ENCODE measurements at places on chromosomes 4 and X.

DNA sequence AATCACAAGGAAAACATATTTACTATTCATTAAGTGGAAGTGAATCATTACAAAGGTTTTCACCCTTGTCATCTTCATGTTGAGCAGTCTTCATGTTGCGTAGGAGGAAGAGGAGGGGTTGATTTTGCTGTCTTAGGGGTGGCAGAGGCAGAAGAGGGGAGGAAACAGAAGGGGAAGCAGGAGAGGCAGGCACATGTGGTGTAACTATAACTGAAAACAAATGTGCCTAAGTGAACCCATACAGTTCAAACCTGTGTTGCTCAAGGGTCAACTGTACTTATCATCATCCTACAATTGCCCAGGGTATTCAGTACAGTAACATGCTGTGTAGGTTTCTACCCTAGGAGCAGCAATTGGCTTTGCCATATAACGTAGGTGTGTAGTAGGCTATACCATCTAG lies 47.2 kb downstream of the SYNPO2 start:
- DNase-seq = peak; percentile 73

GRCh38 chrX:150663073-150663472 lies 30.1 kb upstream of the MTMR1 start:
- DNase-seq = peak; percentile 72

DNA sequence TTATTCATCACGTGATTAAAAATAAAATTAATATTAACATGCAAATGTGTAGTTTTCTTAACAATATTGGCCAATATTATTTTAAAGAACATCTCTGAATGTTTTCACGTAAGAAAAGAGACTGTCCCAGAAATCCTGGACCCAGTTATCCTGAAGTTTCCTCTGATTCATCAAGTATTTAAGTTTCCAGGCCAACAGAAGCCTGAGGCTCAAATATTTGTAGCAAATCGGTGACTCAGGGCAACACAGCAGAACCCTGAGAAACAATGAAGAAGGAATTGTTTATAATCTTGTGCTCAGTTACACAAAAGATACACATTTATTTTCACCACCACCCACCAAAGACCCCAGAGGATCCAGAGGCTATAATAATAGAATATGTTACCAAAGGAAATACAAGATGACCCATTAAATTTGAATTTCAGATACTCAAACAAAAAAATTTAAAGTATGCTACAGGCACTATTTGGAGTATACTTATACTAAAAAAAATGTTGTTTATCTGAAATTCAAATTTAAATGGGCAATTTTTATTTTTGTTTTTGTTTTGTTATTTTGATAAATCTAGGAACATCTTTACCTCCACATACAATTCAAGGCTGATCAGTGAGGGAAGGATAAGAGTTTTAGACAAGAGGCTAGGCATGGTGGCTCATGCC lies 33.9 kb upstream of the SLC7A11 start:
- DNase-seq = no peak

DNA sequence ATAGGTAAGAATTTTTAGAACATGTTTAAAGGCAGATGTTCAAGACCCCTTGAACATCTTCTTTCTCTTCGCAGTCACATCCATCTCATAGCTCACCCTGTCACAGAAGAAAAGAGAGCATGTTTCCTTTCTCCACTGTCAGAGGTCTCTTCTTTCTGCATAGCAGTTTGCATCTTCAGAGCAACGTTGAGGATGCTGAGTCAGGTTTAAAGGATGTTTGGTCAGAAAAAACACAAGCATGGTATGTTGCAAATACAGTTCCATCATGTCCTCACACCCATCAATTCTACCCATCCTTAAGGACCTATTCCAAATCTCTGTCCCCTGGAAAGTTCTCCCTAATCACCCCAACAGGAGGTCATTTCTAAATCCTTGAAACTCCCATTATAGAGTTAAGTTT lies 84.8 kb downstream of the STOX2 start:
- DNase-seq = no peak

DNA sequence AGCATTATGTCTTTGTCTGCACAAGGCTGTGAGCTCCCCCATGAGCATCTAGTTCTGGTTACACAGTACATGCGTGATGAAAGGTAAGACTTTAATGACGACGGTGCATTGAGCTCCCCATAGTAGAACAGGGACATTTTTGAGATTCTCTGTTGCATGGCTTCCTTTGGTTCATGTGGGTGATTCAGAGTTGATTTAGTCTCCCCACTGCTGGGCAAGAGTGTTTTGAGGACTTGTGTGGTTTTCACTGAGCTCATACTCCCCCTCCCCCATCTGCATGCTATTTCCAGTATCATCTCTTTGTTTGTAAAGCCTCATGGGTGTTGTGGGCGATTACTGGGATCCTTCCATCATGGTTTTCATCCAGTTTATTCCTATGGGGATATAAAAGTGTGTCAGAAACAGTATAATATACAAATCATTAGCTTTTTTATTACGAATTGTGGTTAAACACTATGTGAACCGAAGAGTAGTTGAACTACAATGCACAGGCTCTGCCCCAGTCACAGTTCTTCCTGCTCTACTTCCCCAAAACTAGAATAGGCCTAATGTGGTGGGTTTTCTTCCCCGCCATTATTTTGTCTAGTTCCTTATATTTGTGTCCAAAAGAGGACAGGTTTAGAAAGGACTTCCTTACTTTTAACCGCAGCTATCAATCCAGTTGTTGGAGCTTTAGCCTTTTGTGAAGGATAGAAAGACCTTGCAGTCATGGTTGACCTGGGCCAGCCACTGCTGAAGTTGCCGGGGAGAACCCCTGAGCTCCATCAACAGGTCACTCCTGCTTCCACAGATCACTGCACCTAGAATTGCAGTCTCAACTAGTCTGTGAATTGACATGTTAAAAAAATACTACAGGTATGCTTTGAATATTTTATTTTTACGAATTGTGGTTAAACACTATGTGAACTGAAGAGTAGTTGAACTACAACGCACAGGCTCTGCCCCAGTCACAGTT lies 30.4 kb downstream of the KIT start:
- DNase-seq = no peak

- DNase-seq = no peak
These were observed 492 bp upstream of the HDAC8 start for GRCh38 chrX:72573158-72573511.

- DNase-seq = no peak
These were observed 80.0 kb downstream of the AREG start for GRCh38 chr4:74524985-74525384.

- DNase-seq = no peak
These were observed 14.0 kb downstream of the CHIC2 start for GRCh38 chr4:54050214-54050904.

GRCh38 chrX:149681182-149681581 lies 30.7 kb upstream of the MAGEA11 start:
- no peak for DNase-seq

DNA sequence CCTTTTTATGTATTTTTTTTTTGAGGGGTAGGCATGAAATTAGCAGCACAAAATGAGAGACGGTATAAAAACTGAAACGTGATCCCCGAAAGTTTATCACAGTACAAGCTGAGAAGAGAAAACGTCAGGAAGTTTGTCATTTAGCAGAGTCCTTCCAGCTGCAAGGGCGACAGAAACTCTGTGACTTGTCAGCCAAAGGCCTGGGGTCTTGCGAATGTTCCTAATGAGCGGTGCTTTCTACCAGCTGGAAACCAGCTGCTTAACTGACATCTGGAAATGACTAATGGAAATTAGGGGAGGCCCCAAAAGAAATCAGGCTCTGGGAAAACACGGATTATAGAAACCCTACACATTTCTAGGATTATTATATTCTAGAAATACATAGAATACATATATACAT lies 66.5 kb downstream of the CHRNA9 start:
- DNase-seq = no peak

DNA sequence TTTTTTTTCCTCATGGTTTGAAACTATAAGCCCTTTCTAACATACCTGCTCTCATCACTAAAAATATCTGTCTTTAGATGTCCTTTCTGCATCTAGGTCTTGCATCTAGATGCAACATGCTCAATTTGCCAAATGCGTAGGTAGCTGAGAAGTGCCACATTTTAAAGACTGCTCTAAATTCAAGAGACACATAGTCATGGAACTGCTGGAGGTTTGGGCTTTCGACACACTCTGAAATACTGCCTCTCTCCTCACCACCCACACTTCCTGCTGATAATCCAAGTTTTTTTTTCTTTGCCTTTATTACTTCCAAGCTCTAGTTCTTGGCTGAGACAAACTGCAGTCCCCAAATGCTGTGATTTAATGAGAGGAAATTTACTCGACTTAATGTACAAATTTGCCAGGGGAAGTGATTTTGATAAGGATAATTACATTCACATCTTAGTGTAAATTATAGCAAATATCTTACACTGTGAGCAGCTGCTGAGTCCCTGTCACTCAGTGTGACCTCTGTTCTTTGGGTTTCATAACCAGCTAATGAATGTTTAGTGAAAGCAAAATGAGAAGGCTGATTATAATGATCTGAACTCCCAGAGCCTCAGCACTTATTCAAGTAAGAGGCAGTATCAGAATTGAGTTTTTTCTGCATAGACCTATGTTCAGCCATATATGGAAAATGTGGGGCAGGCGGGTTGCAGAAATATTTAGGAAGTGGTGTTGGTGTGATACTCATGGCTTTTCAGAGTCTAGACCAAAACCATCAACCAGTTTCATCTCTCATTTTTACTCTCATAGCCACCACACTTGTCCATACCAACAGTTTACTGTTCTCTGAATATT lies 31.3 kb downstream of the DRD5 start:
- DNase-seq = no peak

GRCh38 chr4:104449537-104449936 lies 45.2 kb downstream of the CXXC4 start:
- no peak for DNase-seq

DNA sequence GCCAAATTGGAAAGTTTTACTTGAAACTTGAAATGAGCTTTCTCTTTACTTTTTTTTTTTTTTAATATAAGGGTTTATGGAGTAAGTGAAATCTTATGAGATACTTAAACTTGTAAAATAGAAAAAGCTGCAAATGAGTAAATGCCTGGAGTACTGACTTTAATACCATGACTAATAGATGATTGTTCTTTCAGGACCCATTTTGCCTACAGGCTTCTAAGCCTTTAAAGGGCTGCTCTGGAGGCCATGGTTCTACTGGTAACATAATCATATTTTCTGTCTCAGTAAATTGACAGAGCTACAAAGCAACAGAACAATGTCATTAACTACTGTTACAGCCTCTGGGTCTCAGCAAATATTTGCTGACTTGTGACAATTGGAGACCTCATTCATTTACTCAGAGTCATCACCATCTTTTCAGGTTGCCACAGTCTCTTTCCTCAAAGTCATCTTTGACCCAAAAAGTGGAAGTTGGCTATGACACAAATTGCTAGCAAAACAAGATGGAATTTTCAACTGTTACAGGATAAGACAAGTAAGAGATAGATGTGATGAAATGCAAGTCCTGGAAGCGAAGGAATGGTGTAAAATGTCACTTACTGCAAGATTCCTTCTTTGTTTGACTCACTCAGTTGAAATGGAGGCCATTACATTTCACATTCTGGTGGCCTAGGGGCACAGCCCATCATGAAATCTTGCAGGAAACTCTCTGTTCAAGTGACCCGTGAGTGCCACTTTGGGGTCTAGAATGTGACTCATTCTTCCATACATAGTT lies 132.7 kb downstream of the BTC start:
- no peak for DNase-seq

DNA sequence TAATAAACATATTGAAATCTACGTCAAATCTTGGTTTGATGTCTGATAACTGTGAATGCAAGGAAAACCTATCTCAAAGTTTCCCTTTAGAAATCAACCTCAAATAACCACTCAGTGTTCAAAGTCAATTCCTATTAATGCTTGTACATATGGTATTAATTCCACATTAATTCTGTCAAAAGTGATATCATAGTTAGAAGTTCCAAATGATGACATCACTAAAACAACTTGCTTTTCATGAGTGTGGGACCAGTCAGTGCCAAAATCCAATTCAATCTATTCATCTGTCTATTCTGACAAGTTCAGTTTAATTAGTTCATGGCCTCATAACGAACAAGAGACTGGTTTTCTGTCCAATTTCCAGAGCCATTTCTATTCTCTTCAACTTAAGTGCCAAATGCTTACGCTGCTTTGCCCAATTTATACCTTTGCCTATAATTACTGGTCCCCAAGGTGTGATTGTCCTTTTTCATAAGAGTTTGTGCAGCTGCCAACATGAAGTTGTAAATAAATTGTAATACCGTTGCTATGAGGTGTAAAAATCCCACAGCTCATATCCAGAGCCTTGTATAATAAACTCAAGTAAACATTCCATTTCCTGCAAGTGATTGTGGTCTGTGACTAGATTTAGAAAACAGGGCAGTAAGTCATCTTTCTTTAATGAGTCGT lies 476.2 kb downstream of the RAB28 start:
- DNase-seq = peak; percentile 82

DNA sequence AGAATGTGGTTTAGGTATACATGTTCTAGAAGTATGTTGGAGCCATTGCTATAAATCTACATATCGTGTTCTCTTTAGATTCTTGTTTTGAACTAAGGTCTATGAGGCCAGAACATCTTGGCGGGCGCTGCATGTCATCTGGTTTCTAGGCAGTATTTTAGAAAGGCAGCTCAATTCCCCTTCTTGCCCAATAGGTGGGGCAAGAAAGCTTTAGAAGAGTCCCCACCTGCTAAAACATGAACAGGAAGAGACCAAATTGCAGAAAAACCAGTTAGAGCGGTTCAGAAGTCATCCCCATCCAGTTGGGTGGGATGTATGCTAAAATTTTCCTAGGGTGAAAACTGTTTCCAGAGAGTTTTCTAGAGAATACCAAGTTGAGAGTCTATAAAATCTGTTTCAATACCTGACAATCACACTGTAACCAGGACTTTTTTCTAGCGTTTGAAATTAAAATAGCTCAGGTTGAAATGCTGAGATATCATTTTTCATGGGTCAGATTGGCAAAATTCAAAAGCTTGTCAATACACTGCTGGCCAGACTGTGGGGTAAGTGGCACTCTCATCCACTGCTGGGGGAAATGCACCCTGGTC lies 17.5 kb upstream of the SH3KBP1 start:
- peak; percentile 62 for DNase-seq

- DNase-seq = peak; percentile 0
These were observed 86.7 kb upstream of the MAGEA4 start for GRCh38 chrX:151825925-151826485.

- DNase-seq = no peak
These were observed 130.0 kb upstream of the LNX1 start for GRCh38 chr4:53721263-53721662.

DNA sequence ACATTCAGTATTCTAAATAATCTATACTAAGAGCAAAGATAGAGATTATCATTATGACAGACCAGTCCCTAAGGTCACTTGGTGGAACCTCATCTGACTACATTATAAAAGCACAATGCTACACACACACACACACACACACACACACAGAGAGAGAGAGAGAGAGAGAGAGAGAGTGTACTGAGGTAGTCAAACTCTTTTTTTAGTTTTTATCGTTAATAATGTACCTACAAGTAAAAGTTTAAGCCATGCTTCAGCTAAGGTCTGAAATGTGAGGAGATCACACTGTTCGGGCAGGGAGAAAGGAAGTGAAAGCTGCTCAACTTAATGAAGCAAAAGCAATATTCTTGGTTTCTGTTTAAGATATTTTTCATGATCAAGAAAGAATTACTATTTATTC lies 75.8 kb upstream of the CCDC160 start:
- no peak for DNase-seq
